ENCODE measurements at places on chromosomes 3 and 15.

GRCh38 chr3:55014081-55014480 lies 86.2 kb upstream of the LRTM1 start:
- no peak for DNase-seq

GRCh38 chr15:97522347-97522746 lies 438.2 kb upstream of the ARRDC4 start:
- no peak for DNase-seq

DNA sequence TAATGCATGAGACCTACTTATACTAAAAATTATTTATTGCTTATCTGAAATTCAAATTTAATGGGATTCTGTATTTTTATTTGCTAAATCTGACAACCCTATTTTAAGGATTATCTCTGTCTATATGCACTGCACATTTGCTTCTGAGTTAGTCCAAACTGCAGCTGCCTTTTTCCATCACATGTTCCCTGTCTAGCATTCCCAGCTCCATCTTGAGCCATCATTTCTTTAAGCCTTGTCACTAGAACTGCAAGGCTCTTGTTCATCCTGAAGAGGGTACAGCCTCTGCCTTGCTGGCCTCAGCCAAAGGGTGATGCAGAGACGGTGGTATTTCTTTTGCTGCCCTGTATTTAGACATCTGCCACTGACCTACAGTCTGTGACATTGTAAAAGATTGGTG lies 125.8 kb upstream of the STT3B start:
- DNase-seq = no peak

DNA sequence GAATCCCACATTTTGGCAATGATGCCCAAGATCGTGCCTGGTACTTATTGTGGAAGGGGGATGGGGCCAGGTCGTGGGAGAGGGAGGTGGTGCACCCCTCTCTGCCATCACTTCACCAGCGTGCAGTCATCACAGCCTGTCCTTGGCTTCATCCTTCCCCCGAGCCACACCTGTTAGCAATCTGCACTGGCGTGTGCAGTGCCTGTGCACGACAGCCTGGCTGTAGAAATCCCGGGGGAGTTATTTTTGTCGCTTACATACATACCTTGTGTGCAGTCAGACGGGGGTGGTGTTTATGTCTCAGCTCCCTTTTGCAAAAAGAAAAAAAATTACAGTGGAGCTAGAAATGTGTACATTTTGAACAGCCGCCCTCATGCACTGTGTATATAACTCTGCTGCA lies 216.0 kb downstream of the TLE3 start:
- DNase-seq = no peak

DNA sequence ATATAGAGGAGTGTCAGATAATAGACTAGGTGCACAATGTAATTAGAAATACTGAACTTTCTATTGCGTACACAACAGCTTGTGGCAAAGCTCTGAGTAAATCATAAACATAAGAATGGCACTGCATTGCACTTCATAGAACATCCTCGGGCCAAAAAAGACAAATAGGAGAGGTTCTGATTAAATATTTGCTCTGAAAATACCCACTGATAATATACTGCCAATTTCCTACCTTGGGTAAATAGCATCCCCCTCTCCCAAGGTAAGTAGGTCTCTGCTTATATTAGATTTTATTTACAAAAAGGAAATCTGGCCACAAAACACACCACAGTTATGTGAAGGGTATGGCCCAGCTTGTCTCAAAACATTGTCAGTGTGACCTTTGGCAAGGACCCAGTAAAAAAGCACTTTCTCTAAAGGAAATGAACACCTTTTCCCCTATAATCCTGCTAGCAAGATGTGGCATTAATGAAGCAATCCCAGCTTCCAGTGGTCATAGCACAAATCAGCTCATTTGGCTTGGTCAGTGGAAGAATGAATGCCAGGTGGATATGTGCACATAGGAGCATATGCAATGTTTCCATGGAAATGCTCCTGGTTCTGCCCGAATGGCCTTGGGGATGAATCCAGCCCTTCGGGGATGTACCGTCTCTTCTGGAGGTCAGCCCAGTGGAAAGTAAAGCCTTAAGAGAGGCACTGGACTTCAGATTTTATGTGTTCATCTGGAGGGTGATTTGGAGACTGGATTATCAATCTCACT lies 315.9 kb downstream of the LSAMP start:
- no peak for DNase-seq

GRCh38 chr3:135078283-135078682 lies 283.2 kb downstream of the EPHB1 start:
- no peak for DNase-seq

Measured in T follicular helper cell (primary cell).